Stimulated activated CD8-positive, alpha-beta memory T cell treated with anti-CD3 and anti-CD28 coated beads, Interleukin-15, amount 100 ng/mL, for 4 hours (primary cell): ENCODE measurements at places on chromosomes 12 and 14.

GRCh38 chr12:95922231-95922630 is 20.2 kb downstream of the CCDC38 start:
- DNase-seq: no peak

DNA sequence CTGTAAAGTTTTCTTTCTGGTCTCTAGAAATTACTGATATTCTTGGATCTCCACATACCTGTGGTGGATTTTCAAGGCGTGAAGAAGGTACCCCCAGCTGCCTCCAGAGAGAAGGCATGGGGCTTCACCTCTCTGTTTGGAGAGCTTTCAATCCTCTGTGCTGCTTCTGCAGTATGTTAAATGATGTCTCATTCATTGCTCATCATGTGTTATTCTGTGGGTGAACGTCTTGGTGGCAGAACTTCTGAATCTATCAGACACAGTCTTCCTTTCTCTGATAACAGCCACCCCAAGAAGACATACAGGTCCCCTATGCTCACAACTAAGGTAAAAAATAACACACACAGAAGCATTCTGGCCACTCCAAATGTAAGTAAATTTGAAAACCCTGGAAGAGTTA is 221.3 kb upstream of the TMEM260 start:
- DNase-seq: no peak

- no peak for DNase-seq
Measured at GRCh38 chr12:30908722-30909348, 17.7 kb upstream of the TSPAN11 start.

DNA sequence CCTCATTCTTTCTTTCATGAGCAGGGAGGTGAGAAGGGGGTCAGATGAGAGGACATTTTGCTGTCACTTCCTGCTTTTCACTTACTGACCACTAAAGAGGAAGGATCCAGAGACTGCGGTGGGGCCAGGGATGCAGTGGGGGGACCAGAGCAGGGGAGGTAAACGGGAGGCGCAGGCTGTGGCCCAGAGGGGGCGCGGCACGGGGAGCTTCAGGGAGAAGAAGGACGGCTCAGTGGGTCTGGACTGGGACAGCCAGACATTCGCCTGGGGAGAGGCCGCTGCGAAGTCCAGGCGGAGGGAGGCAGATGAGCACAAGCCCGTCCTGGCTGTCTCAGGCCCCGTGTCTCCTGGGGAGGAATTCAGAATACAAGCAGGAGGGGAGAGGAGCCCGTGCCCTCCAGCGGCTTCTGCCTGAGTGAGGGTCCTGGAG is 41.2 kb downstream of the SLC6A12 start:
- no peak for DNase-seq

DNA sequence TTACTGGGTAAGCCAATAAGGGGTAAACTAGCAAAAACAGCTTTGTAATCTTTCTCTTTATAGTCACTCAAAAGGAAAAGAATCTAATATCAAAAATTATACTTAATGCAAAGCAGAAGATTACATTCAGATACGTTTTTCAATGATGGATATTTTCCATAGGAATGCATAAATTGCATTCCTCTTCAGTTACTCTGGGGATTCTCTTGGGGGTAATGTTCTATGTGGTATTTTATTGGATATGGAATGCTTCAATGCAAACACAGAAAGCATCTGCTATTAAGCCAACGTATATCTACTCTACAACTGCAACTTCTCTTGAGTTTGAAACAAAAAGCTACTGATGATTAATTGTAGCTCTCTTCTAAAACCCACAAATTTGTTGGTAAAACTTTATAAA is 106.0 kb downstream of the SLC41A2 start:
- DNase-seq: no peak

GRCh38 chr12:50016501-50017475 is 8.5 kb downstream of the RACGAP1 start:
- no peak for DNase-seq

DNA sequence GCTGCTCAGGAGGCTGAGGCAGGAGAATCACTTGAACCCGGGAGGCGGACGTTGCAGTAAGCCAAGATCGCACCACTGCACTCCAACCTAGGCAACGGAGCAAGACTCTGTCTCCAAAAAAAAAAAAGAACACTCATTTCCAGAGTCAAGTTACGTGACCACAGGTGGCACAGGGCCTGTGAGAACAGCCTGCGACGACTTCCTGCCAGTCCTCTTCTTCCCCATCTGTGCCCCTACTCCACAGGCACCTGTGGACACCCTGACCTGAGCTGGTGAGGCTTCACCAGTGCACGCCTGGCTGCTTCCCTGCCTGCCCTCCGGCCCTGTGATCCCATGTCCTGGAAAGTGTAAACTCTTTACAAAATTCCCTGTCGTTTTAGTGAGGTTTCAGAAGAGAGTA is 77.7 kb downstream of the PPP2R5C start:
- DNase-seq: no peak

GRCh38 chr14:24108336-24108874 is 6.2 kb upstream of the DCAF11 start:
- no peak for DNase-seq

GRCh38 chr12:58323676-58324075 is 382.3 kb downstream of the ATP23 start:
- no peak for DNase-seq

DNA sequence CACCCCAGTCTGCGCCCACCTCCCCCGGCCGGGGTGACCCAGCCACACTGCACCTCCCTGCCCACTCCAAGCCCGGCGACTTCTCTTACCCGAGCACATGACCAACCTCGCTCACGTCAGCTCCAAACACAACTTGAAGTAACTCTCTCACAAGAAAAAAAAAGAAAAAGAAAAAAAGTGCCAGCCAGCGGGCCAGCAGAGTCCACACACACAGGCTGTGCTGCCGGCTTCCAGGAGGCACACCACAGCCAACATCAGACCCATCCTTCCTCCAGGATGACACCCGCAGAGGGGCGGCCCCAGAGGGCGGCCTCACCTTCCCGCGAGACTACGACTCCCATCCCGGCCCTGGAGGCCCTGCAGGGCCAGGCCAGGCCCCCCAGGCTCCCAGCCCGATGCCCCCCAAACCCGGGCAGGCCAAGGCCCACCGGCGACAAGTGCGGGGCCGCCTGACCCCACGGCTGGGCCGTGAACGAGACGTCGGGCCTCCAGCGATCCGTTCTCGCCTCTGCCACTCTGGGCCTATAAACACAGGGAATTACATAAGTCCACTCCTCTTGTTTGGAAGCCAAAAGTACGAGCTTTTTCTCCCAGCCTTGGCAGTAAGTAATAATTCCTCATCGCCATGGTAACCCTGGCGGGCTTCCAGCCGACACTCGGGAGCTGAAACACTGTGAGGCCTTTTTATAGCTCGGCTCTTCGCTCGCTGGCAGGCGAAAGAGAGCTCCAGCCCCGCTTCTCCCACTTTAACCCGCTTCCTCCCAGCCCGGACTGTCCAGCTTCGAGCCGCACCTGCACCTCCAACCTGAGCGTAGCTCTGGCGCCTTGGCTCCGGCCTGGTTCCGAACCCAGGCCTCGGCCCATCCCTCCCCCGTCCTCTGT is 49.1 kb downstream of the NCOR2 start:
- DNase-seq: no peak

- DNase-seq: no peak
Measured at GRCh38 chr14:34956931-34957330, 25.9 kb upstream of the SRP54 start.

- DNase-seq: no peak
Measured at GRCh38 chr12:118059341-118060191, 1.4 kb downstream of the WSB2 start.

- DNase-seq: no peak
Measured at GRCh38 chr14:44795725-44796124, 166.0 kb downstream of the KLHL28 start.

DNA sequence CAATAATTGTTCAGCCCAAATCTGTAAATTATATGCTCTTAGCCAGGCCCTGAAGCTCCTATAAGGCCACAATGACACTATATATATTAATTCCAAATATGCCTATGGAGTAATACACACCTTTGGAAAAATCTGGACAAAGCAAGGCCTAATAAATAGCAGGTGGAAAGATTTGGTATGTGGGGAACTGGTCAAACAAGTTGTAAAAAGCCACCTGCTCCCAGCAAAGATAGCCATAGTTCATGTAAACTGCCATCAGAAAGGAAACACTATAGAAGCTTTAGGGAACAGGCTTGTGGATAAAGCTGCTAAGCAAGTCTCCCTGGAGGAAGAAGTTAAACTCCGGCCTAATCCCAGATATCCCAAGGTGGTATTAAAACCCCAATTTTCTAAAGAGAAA is 29.7 kb downstream of the PRMT8 start:
- DNase-seq: no peak
